ENCODE measurements at places on chromosomes 1 and 21.

DNA sequence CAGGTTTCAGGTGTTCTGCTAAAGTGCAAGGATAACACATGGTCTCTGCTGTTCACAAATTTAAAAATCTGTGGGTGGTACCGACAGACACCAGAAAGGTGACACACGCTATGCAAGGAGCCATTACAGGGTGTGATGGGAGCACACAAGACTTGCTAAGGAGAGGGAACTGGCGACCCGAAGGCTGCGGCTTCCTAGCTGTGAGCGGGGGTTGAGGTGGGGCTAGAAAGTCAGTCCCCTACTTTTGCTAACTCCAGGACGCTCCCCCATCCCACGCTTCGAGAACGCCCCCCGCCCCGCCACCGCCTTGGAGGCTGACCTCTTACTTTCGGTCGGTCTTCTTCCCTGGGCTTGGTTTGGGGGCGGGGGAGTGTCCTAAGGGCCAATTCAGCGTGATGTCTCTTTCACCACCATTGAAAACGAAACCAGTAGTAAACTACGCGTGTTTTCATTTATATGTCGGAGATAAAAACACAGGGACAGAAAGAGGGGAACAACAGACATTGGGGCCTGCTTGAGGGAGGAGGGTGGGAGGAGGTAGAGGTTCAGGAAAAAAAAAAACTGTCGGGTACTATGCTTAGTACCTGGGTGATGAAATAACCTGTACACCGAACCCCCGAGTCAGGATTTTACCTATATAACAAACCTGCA lies 1.1 kb downstream of the CKS1B start:
- peak; percentile 61 for DNase-seq

- no peak for DNase-seq
Observed at GRCh38 chr1:104294259-104294658, 544.6 kb downstream of the AMY1C start.

DNA sequence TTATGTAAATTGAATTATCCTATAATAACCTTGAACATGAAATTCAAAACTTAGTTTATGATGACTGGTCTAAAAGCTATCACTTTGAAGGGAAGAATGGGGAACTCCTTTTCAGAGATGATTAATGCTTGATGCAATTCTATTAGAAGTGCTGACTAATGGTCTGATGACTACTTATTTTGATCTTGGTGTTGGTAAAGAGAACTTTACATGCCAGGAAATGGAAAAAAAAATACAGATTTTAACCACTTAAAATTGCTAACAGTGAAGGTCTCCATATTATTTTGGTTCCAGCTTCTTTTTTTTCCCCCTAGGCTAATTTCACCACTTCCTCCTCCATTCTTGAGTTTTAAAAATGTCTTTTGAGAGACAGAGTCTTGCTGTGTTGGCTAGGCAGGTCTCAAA lies 22.9 kb downstream of the S1PR1 start:
- no peak for DNase-seq

- DNase-seq = no peak
Observed at GRCh38 chr1:118486199-118486598, 301.2 kb upstream of the SPAG17 start.

GRCh38 chr1:30984165-30984889 lies 75.8 kb upstream of the SDC3 start:
- DNase-seq = no peak

GRCh38 chr1:84174051-84174556 lies 30.0 kb downstream of the PRKACB start:
- no peak for DNase-seq

DNA sequence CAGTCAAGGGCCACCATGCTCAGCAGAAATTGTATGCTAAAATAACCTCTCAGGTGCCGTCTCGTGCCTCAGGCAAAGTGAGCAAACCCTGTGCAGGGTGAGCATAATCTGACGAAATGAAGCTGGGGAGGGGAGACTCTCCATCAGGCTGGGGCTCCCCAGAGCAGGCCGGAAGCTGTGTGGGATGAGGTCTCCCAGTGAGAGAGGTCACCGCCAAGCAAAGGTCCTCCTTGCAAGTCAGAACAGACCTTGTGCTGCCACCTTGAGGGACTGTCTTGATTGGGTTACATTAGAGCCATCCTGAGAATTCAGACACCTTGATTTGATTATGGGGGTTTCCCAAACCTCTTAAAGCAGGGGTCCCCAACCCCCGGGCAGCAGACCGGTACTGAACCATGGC lies 64.2 kb downstream of the ZNF684 start:
- DNase-seq = no peak

DNA sequence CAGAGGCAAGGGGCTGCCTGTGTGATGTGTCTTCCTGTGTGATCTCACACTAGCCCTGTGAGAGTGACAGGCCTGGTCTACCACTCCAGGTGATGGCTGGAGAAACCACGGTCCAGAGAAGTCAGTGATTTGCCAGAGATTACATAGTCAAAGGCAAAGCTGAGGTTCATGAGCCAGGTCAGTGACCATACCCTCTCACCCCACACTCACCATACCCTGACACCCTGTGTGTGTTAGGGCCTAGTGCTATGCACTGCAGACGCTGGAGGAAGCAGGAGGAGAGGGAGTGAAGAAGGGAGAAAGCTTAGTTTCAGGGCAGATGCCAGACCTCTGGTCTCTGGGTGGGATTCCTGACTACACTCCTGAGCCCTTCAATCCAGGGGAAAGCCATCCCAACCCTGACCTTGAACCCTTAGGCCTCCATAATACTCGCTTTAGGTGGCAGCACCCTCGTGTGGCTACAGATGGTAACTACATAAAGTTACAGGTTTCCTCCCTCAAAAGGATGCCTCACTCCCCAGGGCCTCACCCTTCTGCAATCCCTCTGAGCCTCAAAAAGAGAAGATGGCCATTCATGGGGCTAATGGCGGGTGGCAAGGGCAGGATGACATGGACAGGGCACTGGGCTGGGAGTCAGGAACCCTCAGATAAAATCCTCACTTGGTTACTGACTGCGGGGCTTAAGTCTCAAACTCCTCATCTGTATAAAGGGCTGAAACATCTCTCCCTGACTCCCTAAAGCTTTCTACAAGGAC lies 20.8 kb upstream of the SDC3 start:
- DNase-seq = no peak

GRCh38 chr1:190908246-190908645 lies 430.6 kb upstream of the BRINP3 start:
- DNase-seq = no peak

DNA sequence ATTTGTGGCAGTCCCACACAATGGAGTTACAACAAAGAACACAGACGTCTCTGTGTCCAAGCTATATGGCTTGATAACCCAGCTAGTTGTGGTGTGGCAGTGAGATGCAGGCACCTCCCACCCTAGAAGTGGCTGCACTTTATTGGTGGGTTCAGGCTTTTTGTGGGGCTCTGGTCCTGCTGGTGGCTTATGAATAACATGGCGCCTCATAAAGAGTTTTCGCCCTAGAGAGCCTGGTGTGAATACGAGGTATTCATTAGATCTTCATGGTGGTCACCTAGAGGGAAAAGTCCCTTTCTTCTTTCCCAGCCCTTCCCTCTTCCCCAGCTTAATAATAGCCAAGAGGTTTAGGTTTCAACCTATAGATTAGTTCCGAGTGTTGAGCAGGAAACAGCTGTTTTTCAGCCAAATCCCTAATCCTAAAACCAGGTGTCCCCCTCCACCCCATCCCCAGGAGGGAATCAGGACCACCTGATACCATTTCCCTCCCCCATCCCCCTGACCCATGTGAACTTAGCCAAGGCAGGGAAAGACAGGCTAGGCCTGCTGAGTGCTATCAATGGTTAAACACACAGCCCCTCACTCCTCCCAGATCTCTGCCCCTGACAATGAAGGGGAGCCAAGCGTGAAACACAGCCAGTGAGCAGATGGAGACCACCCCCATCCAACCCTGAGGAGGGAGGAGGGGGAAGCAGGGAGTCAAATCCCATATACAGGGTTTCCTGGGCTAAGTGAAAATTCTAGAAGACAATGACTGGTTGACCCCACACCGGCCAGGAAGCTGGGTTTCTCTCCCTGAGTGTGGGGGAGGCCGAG lies 58.2 kb downstream of the NFASC start:
- no peak for DNase-seq

DNA sequence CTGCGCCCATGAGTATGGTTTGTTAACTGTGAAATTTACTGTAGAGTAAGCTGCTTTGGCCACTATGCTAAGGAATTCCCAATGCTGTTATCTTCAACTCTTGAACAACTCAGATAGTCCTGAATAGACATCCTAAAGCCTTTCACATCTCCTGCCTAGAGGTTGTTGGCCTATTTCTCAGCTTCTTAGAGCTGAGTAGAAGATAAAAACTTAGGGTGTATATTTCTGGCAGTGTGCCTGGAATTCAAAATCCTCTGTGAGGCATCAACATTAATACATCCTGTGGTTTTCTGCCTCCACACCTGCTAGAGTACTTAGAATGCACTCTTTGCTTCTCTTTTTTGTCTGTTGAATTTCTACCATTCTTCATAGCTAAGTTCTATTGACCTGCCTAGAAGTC lies 45.8 kb upstream of the RC3H1 start:
- DNase-seq = no peak

DNA sequence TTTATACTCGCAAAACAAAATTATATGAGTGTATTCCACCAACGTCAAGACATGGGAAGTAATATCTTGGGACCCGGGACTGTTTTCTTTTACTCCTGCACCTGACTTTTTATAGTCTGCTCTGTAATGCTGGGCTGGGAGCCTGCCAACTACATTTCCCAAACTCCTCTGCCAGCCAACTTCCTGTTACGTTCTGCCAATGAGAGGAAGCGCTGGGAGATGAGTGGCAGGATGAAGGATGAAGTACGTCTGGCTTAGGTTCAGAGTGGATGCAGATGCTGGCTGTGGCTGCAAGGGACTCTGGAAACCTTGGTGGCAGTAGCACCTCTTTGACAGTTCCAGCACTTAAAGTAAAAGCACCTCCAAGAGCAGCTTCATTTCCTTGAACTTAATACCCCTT lies 59.6 kb downstream of the USP24 start:
- DNase-seq = no peak

GRCh38 chr21:33315946-33316710 lies 8.6 kb upstream of the IFNAR1 start:
- no peak for DNase-seq

DNA sequence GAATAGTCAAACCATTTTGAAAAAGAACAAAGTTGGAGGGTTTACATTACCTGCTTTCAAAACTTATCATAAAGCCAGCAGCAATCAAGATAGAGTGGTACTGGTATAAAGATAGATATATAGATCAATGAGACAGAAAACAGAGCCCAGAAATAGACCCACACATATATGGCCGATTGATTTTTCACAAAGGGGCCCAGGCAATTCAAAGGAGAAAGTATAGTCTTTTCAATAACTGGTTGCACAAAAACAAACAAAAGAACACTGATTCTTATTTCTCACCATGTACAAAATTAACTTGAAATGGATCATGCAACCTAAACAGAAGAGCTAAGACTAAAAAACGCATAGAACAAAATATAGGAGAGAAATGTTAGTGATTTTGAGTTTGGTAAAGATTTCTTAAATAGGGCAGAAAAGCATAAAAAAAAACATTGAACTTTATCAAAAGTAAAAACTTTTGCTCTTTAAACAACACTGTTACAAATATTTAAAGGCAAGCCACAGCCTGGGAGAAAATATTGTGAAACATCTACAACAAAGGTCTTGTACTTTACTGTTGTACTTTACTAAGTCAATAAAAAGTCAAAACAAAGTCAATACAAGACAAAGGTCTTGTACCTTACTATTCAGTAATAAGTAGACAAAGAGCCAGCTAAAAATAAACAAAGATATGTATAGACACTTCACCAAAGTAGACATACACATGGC lies 50.2 kb downstream of the ST3GAL3 start:
- no peak for DNase-seq

DNA sequence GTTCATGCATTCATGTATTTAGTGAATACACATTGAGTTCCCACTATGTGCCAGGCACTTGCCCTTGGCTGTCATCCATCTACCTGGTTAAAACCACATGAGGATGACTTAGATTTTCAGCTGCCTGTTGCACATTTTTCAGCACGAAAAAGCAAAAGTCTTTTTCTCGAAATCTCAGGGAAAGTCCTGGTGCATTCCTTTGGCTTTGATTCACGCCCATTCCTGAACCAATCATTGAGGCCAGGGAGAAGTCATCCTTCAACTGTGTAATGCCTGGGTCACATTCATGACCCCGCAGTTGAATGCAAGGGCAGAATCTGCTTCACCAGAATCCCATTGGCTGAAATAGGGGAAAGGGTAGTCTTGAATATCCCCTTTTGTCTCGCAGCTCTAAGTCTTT lies 84.4 kb downstream of the RNF220 start:
- no peak for DNase-seq

GRCh38 chr1:10714337-10715114 lies 81.9 kb downstream of the CASZ1 start:
- DNase-seq = no peak

DNA sequence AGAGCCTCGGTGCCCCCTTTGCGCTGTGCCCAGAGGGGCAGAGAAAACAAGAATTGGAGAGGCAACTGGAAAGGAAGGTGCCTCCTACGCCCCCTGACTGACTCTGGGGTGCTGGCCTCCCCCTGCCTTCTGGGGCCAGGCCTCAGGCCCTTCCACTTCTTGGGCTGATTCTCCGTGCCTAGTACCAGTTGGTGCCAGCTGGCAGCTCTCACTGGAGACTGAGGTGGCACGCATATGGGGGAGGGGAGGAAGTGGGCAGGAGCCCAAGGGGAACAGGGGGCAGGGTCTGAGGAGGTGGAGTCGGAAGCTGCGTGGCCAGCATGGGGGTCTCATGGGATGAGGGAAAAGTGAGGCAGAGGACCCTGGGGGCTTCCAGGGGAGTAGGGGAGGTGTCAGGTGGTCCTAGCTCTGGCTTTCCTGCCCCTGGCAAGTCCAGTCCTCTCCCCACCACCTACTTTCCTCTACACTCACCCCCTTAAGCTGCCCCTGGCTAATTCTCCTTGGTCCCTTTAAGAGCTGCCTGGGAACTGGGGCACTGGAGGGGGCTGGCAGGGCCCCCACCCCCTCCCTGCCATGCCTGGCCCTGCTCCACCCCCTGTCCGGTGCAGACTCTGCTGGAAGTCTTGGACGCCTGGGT lies 6.5 kb upstream of the SEMA4A start:
- no peak for DNase-seq

GRCh38 chr1:8016210-8016894 lies 9.8 kb downstream of the ERRFI1 start:
- DNase-seq = no peak

GRCh38 chr21:43783098-43783700 lies 6.2 kb upstream of the RRP1 start:
- DNase-seq = no peak

GRCh38 chr1:226211181-226211821 lies 12.2 kb upstream of the MIXL1 start:
- DNase-seq = no peak

GRCh38 chr1:54479841-54480524 lies 68.0 kb upstream of the ACOT11 start:
- no peak for DNase-seq

GRCh38 chr1:153488731-153489130 lies 28.3 kb upstream of the S100A7 start:
- DNase-seq = no peak
